Heart right ventricle (tissue), 16 donors: ENCODE measurements at places on chromosomes 16 and 17. TPM values are rescaled to one million over a fixed set of nuclear protein-coding genes. Genes with fewer than 3 reads are reported as not detected.

Gene TACO1
- 45.2 TPM for total RNA-seq

Gene TNFRSF17
- not detected for total RNA-seq

Gene EFCAB3
- not detected for total RNA-seq

- no peak for DNase-seq
Measured at GRCh38 chr16:495127-495748, 32.3 kb upstream of the CAPN15 start.

- no peak for DNase-seq
Measured at GRCh38 chr17:2008332-2009126, 16.6 kb downstream of the RTN4RL1 start.

Gene TERF2IP
- 65.1 TPM for total RNA-seq

DNA sequence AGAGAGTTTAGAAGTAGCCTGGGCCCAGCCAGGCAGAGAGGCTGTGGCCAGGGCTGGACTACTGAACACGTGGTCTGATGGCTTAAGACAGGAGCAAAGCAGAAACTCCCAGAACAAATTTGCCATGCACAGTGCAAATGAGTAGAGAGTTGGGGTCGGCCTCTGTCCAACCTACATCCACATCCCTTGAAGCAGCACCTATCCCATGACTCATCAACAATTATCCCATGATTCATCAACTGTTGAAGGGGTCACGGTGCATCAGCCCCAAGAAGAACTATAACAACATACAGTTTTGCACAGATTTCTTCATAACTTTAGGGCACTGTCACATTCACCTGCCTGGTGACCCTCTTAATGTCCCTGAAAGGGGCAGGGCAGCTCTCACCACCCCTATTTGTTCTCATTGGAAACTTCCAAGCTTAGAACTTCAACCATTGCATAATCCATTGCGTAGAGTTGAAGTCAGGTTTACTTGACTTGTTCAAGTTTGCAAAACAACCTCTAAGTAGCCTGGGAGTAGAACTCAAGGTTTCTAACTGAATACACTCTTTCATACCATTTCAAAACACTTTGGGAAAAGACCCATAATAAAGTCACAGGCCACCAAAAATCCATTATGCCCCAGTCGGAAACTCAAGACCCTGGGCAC is 235.2 kb upstream of the CDH5 start:
- DNase-seq: no peak
